Hepatocyte (in vitro differentiated cells): ENCODE measurements at places on chromosomes 6 and 20. TPM values are rescaled to one million over a fixed set of nuclear protein-coding genes. Genes with fewer than 3 reads are reported as not detected.

GRCh38 chr6:116667623-116668022, 943 bp downstream of the ZUP1 start:
- DNase-seq = no peak

DNA sequence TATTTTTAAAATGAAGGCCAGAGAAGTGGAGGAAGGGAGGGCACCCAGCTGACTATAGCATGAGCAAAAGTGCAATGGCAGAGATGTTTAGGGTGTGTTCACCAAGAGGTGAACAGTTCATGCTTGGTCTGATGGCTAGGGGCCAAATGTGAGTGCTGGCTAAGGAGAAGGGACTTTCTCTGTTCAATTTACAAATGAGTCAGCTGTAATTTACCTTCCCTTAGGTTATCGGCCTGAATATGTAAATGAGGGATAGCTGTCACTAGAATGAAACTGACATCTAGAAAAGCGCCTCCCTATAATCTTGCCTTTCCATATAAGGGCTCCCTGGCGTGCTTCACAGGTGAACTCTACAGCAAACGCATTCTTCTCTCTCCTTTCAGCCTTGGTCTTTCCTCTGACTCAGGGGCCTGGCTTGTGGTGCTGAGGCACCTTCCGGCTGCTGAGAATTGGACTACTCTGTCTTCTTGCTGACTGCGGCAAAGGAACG, 114.7 kb upstream of the BACH2 start:
- peak; percentile 28 for DNase-seq

DNA sequence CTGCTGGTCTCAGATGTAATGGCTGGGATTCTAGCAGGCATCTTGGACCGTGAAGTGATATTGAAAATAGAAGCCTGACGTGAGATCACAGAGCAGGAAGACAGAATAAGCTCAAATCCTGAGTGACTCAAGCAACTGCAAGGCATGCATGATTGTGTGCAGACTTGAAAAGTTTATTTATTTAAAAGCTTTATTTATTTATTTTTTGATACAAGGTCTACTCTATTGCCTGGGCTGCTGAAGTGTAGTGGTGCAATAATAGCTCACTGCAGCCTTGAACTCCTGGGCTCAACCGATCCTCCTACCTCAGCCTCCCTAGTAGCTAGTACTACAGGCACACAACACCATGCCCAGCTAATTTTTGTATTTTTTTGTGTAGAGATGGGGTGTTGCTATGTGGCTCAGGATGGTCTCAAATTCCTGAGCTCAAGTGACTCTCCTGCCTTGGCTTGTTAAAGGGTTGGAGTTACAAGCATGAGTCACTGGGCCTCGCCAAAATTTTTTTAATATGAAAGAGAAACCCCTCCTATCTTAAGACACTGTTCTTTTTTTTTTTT, 40.1 kb upstream of the RNF144B start:
- DNase-seq = no peak

DNA sequence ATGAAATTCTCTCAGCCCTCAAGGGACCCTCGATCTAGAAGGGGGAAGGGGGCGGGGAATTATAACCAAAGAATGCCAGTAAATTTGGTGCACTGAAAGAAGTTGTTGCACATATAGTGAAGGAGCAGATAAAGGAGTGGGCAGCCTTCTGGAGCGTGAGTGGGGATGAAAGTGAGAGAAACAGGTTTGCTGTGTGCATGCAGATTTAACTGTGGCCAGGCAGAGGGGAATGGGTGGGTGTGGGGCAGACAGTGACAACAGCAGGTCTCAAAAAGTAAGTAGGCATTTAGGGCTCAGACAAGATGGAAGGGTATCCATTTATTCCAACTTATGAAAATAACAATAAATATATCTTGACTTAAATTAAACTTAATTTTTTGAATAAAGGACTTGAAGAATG, 149.1 kb downstream of the KCNQ5 start:
- no peak for DNase-seq

DNA sequence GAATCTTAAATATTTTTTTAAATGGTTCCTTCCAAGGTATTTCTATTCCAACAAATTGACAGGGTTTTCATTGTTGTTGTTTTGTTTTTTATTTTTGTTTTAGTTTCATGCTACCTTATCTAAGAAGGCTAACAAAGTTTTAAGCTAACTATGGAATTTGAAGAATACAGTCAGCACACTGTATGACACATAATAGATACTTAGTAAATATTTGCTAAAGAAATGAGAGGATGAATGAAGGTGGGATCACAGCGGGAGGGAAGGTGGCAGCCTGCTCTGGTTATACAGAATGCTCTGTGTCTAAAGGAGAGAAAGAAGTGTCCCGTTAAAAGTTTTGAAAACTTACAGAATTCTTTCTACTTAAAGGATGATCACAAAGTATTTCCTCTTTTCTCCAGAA, 43.7 kb upstream of the DST start:
- DNase-seq = no peak

IRAK1BP1 gene
- 4.3 and 4.7 TPM in 2 replicates for total RNA-seq
